ENCODE measurements at places on chromosomes 6 and 20.

DNA sequence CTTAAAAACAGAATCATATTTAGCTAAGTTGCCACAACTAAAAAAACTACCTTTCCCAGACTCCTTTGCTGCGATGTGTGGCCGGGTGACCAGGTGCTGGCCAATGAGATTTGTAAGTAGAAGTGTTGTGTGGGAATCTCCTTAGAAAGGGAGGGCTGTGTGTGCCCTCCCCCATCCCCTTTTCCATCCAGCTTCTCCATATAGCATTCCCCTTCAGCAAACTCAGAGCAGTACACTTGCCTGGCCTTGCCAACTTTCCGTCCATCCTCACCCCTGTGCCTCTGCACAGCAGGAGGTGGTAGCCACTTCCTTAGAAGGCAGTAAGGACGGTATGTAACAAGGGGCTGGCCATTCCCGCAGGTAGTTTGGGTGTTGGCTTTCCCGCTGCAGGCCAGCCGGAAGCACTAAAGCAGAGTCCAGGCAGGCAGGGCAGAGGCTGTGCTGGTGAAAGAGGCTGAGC, 22.3 kb upstream of the KCNK16 start:
- DNase-seq = no peak

GRCh38 chr20:41047975-41048305, 19.3 kb downstream of the TOP1 start:
- DNase-seq = no peak

GRCh38 chr6:142014515-142014914, 118.2 kb upstream of the GJE1 start:
- no peak for DNase-seq

GRCh38 chr6:53067849-53068361, 2.7 kb downstream of the FBXO9 start:
- DNase-seq = no peak

GRCh38 chr6:166778046-166778445, 151.0 kb upstream of the RPS6KA2 start:
- DNase-seq = no peak
